AG10803 (cell line): ENCODE measurements at places on chromosomes 3 and 15.

DNA sequence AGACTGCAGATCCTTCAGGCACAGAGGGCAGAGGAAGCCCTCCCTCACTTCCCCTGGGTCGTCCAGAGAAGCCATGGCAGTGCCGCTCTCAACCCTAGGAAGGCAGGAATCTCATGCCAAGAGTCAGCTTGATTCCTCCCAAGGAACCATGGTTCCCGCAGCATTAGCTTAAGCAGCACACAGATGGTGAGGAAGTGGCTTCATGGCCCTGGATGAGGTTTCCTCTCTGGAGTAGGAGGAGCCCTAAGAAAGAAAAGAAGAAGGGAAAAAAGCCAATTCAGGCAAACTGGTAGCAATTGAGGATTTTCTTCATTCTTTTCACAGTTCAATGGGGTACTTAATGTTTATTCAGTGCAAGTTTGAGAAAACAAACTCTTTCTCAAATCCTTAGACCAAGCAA lies 2.9 kb downstream of the RBSN start:
- no peak for DNase-seq

DNA sequence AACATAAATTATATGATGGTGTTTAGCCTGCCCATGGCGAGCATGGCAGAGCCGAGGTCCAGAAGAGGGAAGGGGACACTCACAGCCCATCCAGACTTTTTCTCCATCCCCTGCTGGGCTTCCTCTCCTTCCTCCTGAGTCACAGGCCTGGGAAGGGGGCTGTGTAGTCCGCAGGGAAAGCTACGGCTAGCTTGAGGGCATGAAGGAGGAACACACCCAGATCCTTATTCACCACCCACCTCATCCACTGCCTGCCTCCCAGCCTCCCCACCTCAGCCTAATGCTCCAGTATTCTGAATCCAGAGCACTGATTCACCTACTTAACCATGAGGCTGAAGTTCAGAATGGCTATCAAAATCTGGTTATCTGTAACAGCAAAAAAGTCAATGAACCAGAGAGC lies 97.8 kb downstream of the OXNAD1 start:
- DNase-seq = no peak

DNA sequence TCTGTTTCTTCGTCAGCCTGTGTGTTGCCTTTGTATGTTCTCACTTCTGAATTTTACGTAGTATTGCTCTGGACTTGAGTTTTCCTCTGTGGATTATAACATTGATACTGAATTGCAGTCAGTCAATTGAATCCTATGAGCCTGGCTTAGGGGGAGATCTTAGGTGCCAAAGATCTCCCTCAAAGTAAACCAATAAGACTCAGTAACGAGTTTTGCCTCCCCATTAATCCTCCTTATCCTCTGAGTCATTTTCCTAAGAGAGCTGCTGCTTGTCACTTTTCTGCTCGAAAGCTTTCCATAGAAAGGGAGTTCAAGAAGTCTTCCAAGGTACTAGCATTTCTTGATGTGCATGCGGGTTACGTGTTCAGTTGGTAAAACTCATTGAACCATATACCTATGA lies 126.4 kb downstream of the CHDH start:
- DNase-seq = no peak

DNA sequence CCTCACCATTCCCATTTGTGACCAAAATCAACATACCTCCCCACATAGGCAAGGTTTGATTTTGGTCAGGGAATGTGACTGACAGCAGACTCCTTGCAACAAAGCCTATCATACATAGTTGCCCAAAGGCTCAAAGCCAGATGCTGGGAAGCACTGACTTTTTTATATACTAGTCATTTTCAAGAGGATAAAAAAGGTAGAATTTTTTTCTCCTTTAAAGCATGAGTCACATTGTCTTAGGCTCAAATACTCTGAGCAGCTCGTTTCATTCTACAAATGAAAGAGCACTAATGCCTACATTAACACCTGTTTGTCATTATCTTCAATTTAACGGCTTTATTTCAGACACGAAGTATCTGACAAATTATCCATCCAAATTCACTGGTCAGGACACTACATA lies 36.2 kb downstream of the ICE2 start:
- DNase-seq = peak; percentile 48

DNA sequence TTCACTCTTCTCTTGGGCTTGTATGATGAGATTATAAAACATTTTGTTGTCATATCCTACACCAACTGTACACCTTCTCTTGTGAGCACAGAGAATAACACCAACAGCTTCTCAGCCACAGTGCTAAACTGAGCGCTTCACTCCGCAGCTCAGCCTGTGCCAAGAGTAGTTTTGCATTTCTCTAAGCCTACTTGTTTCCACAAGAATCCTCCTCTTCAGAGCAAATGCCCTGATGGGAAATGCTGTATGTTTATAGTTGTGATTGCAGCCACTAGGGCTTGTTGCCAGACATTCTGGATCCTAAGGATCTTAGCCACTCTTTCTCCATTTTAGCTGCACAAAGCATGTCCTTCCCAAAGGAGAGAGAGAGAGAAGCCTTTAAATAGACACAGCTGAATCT lies 138.8 kb upstream of the PLXND1 start:
- peak; percentile 78 for DNase-seq

DNA sequence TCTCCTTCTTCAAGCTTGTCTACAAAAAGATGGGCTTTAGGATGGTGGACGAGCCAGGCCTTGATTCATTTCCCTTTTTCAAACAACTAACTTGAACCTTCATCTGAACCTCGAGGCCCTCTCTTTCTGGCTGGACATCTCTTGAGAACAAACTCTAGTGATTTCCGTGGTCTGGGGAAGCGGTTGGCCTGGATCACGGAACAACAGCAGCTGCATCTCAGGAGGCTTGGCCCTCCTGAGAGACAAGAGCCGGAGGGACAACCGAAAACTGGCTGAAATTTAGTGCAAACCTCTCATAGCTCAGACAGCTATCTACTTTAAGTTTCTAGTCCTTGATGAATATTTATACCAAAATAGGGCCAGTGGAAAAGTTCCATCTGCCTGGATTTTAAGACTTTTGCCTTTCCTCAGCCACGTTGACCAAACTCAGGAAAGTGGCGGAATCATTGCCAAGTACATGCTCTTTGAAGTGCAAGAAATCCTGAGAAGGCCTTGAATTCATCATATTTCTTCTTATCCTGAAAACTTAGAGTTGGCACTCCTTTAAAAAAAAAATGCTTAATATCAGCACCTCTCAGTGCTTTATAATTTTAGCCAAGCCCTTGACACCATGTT lies 14.5 kb downstream of the LMCD1 start:
- no peak for DNase-seq

GRCh38 chr3:191961529-191961928 lies 500.6 kb downstream of the PYDC2 start:
- DNase-seq = no peak

GRCh38 chr15:56241374-56242105 lies 2.1 kb downstream of the RFX7 start:
- DNase-seq = no peak

DNA sequence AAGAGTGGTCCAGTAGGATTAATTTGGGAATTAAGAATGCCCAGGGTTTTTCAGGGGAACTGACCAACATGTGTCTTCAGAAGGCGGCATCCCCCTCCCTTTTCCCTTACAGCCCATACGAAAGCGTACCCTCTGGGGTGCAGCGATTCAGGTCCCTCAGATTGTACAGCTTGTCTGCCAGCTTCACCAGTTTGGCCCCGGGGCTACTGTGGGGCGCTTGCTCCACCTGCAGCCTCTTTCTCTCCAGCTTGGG lies 848 bp downstream of the HDDC3 start:
- no peak for DNase-seq

- DNase-seq = peak; percentile 85
Observed at GRCh38 chr3:24496529-24497482, 2.2 kb upstream of the THRB start.

DNA sequence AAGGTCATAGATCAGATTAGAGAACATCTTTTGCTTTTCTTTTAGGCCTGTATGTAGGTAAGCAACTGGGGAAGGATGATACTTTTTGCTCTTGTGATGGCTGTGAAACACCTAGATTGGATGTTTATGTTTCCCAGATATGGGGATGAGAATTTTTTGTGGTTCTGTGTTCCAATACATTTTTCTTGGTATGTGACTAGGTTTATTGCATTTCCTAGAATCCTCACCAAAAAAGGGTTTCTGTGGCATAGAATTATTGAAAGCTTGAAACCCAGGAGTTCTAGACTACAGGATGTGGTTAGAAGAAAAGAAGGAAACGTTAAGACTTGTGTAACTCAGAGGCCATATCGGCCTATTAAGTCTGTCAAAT lies 25.8 kb downstream of the OXNAD1 start:
- peak; percentile 72 for DNase-seq

GRCh38 chr15:74365598-74366445 lies 1.6 kb downstream of the CYP11A1 start:
- peak; percentile 67 for DNase-seq

DNA sequence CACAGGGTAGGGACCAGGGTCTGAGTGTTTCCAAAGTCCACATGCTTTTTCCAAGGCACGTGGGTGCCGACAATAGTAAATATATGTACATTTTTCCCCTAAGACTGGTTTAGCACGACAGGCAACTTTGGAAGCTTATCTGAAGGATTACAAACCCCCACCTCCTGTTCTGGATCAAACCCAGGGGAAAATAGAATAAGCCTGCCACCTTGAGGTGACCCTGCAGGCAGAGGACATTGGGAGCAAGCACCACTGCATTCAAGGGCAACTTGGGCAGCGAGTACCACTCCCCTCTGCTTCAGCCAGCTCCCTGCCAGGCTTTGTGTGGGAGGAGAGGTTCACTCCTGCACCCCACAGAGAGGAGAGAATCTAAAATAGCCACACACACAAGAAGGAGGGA lies 44.8 kb downstream of the KBTBD12 start:
- DNase-seq = no peak

DNA sequence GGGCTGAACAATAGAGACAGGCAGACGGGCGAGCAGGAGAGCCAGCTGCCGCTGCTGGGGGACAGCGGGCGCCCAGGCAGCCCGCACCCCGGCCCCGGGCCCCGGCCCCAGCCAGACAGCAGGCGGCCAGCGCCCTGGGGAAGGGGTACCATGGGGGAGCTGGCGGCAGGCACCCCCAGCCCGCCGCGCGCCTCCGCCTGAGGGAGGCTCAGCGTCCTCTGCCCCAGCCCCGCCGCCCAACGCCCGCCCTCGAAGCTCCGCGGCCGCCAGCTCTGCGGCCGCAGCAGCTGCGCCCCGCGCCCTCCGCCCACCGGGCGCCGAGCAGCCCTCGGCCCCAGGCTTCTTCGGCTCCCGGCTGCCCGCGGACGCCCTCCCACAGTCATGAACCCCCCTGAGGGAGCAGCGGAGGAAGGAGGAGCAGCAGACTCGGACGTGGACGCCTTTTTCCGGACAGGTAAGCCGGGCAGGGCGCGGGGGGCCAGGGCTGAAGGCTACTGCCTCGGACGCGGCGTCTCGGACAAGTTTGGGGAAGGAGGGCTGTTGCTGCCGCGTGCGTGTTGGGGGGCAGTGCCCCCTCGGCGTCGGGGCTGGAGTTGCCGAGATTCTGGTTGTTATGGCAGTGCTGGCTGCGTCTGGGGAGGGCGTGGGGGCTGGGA lies 41.6 kb upstream of the ROPN1 start:
- DNase-seq = peak; percentile 21

GRCh38 chr15:100863796-100864267 lies 15.8 kb upstream of the ALDH1A3 start:
- DNase-seq = peak; percentile 69

DNA sequence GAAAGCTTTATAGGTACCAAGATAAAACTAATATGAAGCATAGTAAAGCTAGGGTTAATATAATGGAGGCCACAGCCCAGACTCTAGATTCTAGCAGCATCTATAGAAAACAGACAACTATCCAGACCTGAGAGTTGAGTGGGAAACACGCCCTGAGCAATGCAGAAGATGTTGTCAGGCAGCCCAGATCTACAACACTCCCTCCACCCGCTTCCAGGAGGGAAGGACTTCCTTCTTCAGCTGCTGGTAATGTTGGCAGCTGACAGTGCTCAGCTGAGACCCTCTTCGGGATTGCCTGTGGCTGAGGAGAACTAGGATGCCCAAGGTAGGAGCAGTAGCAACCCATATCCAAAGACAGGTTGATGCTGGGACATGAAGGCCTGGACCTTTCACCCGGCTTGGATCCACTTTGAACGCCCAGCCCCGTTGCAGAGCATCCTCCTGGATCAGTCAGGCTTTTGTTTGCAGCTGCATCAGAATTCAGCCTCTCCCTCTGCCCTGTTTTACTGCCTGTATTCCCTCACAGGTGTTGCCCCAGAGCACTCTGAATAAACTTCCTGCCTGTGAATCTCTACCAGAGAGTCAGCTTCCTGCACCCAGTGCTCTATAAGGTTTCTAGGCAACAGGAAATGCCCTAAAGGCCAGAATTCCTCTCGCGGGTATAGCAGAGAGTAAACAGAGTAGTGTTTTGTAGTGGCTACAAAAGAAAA lies 174.7 kb upstream of the IL12A start:
- no peak for DNase-seq

DNA sequence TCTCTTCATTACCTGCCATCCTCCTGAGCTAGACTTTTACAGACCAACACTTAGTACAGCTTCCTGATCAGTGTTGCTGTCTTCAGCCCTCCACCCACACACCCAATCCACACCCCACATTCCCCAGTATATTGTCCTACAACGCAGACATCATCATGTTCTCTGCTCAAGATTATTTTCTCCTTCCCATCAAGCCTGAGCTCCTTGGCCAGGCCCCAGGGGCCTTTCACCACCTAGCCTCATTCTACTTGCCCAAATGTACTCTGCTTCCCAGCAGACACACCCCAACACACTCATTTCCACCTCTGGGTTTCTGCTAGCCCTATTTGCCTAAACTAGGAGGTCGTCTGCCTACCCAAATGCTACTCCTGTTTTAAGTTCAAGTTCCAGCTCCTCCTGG lies 37.0 kb downstream of the DAPK2 start:
- DNase-seq = peak; percentile 24

- no peak for DNase-seq
Observed at GRCh38 chr3:37171144-37171543, 3.2 kb downstream of the LRRFIP2 start.

- DNase-seq = no peak
Observed at GRCh38 chr3:84165328-84165727, 793.5 kb upstream of the CADM2 start.

DNA sequence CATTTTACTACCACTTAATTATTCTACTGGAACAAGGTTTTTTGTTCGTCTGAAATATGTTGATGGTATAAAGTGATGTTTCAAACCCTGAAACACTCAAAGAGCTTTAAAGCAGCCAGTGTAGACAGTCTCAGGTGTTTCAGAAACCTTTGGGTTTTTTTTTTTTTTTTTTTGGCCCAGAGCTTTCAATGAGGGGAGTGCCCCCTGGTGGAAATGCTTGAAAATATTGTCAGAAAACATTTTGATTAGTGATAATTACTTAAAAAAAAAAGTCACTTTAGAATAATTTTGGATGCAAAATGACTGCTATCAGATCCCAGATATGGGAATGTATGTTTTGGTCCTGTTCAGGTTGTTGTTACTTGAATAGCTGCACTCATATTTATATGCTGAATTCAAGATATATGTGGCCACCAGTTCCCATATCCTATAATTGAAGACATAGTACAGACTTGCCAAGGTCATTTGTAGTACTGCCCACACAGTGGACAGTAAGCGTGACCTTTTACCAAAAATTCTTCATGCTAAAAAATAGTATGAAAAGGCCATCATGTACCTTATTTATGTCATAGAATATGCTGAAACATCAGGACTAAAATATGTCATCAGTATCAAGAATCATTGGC lies 35.9 kb downstream of the SATB1 start:
- DNase-seq = peak; percentile 20

GRCh38 chr15:61659566-61660190 lies 400.6 kb downstream of the VPS13C start:
- DNase-seq = peak; percentile 84
